DMS79 treated with DMSO at 0.1 percent for 48 hours (cell line): ENCODE measurements at places on chromosomes 13 and 19.

DNA sequence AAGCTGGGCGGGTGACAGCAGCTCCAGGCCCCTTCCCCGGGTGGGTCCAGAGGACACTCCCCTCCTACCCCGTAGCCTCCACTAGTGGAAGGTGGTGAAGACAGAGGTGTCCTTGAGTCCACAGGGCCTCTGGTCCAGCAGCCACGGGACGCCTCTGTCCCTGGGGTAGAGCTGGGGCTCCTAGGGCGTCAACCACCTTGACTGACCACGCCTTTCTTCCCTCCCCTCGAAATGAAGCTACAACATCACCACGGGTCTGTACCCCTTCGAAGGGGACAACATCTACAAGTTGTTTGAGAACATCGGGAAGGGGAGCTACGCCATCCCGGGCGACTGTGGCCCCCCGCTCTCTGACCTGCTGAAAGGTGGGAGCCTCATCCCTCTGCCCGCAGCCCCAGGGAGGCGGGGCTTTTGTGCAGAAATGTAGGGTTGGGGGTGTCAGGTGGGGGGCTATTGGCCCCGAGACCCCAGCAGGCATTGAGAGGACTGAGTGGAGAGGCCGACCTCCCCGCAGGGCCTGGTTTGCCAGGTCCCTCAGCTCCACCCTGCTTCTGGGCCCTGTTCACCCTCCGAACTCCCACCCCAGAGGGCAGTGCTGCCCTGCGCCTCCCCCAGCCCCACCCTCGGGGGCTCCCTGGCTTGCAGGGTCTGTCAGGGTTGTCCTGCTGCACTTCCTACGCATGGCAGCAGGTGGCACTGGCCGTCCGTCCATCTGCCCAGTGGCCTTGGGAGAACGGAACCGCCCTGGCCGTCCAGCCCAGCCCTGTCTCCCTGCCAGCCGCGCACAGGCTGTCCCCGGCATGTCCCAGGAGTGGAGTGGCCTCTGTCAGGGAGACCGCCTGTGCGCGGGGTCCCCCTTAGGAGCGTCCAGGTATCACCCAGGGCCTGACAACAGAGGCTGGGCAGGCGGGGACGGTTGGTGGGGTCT, 15.7 kb downstream of the STK11 start:
- no peak for DNase-seq

GRCh38 chr13:35630551-35631275, 154.2 kb upstream of the MAB21L1 start:
- DNase-seq = no peak

DNA sequence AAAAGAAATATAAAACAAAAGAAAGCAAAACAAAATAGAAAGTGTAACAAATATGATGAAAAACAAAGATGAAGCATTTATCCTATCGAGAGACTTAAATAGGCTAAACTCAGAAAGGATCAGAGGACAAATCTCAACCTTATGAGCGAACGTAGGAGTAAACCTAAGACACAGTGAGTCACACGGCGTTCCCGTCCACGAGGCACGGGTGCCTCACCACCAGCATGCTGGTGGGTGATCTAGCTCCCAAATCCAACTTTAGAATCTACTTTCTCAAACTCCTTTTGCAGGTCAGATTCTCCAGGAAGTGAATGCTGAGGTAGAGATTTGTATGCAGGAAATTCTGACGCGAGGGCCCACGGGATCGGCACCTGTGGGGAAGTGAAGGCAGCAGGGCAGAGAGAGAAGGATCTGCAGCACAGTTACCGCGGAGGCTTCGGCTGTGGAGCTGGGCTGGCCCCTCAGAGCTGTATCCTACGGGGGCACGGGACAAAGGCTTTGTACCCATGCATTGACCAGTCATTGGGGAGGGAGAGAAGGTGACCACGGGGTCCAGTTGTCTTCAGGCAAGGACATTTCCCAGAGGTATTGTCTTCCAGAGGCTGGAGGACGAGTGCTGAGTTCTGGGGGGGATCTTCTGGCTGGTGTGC, 7.5 kb upstream of the MIER2 start:
- no peak for DNase-seq

- no peak for DNase-seq
These were observed 383.0 kb upstream of the SLITRK1 start for GRCh38 chr13:84265257-84265764.

- DNase-seq = no peak
These were observed 20.7 kb upstream of the NLRP12 start for GRCh38 chr19:53844849-53845246.

GRCh38 chr13:30022256-30022655, 171.8 kb upstream of the UBL3 start:
- DNase-seq = no peak

DNA sequence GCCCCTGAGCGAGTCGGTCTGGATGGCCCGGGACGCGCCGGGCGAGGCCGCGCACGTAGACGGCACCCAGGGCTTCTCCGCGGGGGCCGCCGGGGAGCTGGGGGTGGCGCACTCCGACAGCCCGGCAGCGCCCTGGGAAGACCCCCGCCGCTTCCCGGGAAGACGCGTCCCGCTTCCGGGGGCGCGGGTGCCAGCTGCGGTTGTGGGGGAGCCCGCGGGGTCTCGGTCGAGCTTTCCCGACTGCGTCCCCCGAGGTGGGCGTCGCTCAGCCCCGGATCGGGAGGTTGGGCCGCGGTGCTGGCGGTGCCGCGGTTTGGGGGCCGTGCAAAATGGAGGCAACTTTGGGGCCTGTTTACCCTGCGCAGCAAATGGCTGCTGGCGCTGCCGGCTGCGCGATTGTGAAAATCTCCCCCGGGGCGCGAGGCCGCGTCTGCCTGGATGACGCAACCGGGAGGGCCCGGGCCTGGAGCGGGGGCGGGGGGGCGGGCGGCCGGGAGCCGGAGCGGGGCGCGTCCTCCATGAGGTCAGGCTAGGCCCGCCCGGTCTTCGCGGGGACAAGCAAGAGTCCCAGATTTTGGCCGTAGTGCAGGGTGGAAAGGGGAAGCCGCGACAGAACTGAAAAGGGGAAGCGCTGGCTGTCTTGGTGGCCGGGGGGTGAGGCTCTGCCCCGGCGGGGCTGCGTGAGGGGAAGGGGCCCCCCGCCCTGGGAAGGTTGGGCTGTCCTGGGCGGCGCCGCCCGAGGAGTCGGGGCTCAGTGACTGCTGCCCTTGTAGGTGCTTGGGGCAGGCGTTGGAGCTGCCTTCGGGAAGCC, 11.3 kb downstream of the PEAK3 start:
- DNase-seq = peak; percentile 8

GRCh38 chr13:99124794-99125316, 75.8 kb upstream of the UBAC2 start:
- peak; percentile 96 for DNase-seq

- no peak for DNase-seq
These were observed 7.0 kb downstream of the DPF1 start for GRCh38 chr19:38216785-38217641.

DNA sequence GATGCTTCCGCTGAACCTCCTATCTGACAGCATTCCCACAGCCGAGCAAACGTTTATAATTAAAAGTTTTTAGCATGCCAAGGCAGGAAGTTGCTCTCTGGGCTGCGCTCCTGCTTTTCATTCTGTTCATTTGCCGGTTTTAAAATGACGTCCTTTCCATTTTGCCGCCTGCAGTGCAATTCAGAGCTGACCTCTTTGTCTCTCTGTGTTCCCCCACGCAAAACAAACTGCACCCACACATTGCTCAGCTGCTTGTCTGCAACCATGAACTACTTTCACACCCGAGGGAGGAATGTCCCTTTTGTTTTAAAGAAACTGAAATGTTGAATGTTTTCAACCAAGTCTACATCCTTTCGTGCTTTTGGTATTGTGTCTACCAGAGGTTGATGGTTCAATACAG, 416.5 kb downstream of the EFNB2 start:
- no peak for DNase-seq
